ENCODE measurements at places on chromosomes 5 and 9.

DNA sequence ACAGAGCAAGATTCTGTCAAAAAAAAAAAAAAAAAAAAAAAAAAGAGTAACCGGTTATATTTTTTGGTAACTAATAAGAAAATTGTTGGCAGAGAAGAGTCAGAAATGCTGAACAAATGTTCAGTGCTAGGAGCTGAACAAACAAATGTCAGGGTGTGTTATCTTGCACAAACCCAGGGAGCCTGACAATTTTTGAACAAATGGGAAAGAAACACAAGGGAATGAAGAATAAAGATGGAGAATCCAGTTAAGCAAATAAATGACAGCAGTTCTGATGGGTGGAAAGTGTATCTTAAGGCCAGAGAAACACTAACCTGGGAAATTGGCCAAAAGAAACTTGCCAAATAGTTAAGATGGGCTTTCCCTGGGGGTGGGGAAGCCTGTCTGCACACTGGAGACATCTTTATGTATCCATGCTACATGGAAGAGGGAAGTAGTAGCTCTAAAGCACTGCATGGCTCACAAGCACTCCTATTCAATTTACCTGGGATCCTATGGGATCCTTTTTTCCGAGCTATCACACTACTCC lies 23.7 kb downstream of the KLHL3 start:
- no peak for DNase-seq

GRCh38 chr9:81671880-81672280 lies 17.5 kb downstream of the TLE1 start:
- no peak for DNase-seq

GRCh38 chr9:114399381-114399780 lies 11.6 kb upstream of the AKNA start:
- peak; percentile 91 for DNase-seq

DNA sequence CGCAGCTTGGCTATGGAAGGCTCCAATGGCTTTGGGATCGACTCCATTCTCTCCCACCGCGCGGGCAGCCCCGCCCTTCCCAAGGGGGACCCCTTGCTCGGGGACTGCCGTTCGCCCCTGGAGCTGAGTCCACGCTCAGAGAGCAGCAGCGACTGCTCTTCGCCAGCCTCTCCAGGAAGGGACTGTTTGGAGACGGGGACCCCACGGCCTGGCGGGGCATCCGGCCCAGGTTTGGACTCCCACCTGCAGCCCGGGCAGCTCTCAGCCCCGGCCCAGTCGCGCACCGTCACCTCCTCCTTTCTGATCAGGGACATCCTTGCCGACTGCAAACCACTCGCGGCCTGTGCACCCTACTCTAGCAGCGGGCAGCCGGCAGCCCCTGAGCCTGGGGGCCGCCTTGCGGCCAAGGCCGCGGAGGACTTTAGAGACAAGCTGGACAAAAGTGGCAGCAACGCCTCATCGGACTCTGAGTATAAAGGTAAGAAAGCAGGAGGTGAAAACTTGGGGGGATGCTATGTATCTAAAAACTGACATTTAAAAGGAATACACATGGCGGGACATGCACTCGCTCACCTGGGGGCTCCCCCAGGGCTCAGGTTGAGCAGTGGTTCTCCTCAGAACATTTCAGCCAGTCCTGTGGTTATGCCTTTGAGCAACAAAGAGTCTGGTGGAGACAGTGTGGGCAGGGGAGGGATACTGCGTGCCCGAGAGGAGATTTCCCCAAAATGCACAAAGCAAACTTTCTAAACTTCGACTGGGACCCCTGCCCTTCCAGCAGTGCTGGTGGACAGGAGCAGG lies 579 bp downstream of the BARHL1 start:
- DNase-seq: no peak

GRCh38 chr5:21058289-21058688 lies 1070.3 kb upstream of the CDH18 start:
- no peak for DNase-seq

DNA sequence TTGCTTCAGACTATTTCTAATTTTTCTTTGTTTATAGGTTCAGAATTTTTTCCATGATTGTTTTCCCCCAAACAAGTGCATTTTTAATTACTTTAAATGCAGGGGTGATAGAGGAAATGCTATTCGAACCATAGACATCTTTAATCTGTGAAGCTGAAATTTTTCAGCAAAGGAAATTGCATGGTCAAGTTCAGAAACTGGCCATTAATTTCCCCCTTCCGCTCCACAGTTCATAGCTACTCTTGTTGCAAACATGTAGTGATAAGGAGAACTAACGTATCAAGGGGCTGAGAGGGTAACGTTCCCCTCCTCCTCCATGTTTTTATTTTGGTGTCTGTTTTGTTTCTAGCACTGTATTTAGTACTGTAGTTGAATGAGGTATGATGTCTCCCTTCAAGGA lies 3.4 kb upstream of the ROPN1L start:
- DNase-seq: no peak

DNA sequence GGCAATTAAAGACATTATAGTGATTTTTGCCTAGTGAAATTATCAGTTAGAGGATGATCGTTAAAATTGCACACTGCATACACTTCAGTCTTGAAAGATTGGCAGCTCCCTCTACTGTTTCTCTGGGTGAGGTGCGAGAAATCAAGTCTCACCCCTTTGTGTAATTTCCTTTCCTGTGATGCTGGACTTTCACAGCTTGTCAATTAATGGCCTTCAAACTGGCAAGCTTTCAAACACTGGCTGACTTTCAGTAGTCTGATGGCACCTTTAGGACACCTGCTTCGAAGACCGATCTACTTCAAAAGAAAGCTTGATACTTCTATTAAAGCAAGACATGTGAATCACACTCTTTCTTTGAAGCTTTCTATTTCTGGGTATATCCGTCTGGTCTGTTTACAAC lies 706.7 kb upstream of the PTPRD start:
- no peak for DNase-seq

DNA sequence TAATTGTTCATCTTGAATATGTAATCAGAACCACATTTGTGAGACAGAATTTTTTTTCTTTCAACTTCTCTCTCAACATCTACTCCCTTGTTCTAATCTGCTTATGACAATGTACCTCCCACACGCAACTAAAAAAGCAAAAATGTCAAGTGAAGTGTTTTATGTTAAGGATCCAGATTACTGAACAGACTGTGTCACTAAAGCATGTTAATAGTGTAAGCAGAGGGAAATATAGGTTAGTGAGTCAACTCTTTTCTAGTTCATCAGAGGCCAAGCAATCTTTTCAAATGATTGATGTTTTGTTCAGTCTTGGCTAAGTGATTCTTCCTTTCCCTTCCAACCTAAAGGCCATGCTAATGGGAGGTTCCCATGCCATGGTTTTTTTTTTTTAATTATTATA lies 34.7 kb upstream of the IDNK start:
- no peak for DNase-seq

DNA sequence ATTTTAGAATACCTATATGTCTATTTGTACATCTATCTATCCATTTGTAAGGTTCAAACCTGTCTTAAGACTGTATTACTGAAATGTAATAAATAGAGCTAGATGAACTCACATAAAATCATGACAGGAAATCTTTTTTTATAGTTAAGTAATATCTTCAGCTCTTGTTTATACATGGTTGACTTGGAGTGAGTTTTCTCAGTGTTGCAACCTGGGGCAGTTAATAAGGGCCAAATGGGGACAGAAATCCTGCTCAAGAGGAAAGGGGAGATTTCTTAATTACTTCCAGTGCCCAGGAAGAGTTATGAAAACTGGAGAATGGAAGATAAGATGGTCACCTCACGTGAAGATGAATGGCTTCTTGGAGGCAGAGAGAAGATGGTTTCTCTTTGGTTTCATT lies 265.1 kb upstream of the FBXL7 start:
- DNase-seq: no peak

DNA sequence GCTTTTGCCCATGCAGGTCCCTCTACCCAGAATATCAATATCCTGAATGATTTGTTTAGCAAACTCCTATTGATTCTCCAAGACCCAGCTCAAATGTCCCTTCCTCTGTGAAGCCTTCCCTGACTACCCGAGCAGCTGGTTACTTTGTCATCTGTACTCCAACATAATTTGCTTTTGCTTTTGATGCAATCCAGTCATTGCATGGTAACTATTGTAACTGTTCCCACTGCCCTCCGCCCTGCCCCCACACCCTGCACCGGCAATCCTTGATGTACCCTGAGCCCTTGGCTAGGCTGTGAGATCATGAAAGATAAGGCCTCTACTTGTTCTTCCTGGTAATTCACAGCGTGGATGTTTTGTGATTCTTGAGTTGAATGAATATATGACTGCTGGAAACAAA lies 119.9 kb upstream of the BOD1 start:
- DNase-seq: no peak
